ENCODE measurements at places on chromosomes 3 and 15.

- DNase-seq: no peak
These were observed 338.4 kb downstream of the FHIT start for GRCh38 chr3:60912876-60913275.

DNA sequence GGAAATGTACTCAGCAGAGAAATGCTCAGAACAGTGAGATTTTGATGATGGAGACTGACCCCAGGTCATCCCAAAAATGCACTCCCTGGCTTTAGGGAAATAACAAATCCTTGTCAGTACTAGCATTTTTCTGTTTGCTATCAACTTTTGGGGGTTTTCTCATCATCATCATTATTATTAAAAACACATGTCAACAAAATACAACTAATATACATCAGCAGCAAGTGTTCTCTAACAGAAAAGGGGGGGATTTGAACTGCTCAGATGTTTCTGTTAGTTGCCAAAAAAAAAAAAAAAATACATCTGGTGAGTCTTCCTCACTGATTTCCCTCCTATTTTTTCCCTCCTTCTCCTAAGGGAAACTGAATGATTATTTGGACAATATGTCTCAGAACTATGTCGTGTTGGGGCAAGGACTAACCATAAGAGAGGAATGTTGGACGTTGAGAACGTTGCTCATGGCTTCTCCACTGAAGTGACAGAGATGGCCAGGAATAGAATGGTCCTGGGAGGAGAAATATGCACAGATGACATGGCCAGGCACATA, 230.0 kb upstream of the MCTP2 start:
- no peak for DNase-seq

DNA sequence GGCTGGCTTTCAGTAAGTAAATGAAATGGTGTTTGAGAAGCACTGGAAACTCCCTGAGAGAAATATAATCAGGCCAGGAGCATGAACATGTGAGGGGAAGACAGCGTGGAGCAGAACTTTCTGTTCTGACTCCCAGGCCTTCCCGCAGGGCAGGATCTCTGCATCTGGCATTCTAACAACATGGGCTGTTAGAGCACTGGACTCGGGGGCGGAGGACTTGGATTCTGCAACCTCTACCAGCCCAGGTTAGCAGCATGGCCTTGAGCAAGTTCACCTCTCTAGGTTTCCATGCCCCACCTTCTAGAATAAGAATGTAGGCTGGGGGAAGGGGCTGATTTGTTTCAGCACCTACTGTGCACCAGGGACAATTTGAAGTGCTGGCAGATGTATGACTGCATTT, 12.5 kb upstream of the BFSP2 start:
- no peak for DNase-seq

DNA sequence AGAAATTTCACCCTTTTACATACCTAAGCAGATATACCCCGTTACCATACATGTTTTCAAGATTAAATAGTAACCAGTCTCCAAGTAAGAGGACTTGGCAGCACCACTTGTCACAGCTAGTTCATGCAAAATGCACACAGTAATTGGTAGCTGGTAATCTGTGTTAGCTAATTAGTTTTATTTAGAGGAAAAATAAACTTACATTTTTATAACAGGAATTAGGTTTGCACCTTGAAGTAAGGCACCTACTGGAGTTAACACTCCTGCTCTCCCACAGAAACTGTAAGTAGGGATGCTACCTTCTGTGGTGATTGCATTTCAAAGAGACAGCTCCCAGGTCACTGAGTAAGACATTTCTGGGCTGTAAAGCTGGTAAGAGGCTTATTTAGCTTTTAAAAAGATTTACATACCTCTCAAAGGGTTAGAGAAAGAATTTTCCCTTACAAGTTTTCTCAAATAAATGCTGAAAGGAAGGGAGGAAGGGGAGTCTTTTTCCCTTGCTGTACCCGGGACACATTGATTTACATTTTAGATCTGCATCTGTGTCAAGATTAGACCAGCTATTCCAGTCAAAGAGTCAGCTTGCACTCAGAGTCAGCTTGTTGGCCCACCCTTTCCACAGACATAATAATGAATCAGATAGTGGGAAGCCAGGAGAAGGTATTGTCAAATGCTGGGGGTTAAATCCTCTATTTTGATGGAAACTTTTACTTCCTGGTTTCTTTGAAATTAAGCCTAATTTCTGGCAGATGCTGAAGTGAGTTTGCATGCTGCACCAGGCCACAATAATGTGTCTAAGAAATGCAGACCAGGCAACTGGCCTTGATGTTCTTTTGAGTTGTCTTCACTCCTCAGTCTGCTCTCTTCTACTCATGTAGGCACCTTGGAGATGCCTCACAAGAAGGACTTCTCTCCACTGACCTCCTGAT, 77.6 kb upstream of the CHD2 start:
- no peak for DNase-seq

GRCh38 chr3:139112230-139112558, 67.5 kb upstream of the PRR23C start:
- no peak for DNase-seq

DNA sequence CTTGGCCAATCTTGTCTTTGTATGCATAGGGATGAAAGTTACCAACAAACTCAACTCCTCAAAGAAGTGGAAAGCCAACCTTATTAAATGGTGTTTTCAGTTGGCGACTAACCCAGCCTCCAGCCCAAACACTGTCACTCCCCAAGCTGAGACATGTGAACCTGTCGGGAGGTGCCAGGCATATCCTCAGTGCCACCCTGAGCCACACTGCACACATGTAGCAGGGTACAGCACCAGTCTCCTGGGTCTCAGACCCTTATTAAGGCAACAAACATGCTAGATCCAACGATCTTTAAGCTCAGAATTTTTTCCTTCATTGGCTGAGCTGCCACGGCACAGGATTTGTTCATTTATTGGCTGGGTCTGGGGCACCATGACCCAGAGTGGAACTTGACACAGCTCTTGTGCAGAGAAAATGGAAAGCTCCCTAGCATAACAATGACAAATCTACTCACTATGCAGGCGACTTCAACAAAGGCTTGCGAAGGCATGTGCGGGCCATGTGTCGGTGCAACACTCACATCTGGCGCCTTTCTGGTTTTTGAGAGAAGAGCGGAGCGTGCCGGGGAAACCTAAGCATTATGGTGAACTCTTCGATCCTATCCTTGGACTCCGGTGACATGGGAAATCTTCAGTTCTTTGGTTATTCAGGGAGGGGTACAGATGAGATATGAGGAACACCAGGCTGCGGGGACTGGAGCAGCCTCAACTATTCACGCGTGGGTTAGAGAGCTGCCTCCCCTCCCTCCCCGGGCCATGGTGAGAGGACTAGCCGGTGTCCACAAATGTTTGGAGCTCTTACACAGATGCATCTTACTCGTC, 190.1 kb downstream of the FAM43A start:
- no peak for DNase-seq

DNA sequence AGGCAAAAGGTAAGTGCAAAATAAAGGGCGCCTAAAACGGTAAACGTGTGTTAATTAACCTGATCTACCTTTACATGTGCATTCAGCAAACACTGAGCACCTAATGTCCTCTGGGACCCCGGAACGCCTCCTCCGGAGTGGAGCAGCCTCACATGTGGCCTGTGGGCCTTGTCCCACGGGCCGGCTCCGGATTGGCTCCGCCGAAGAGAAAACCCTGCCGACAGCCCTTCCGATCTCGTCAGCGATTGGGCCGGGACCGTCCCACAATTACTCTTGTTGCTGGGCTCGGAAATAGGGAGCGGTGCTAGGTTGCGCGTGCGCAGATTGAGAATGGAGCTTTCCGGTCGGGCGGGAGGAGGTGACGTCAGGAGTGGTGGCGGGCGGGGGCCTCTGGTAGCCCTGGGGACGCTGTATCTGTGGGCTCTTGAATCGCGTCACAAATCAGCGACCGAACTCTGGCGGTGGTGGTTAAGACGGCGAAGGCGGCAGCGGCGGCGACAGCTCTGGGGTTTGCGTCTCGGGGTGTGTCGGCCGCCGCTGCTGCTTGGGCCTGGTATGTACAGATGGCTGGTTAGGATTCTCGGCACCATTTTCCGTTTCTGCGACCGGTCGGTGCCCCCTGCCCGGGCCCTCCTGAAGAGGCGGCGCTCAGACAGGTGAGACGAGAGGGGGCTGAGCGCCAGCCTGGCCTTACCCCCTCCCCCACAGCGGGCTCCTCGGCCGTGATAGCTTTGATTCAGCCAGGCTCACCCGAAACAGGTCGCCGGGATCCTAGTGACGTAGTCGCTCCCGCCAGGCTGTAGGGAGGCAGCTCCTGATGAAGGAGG, at the start of gene SENP2:
Gene SENP2, plus strand, starts transcription at position 437 of the 827 bp plus-strand sequence. Its CDS starts 119 bp downstream, at position 556.
- peak; percentile 100 for DNase-seq

DNA sequence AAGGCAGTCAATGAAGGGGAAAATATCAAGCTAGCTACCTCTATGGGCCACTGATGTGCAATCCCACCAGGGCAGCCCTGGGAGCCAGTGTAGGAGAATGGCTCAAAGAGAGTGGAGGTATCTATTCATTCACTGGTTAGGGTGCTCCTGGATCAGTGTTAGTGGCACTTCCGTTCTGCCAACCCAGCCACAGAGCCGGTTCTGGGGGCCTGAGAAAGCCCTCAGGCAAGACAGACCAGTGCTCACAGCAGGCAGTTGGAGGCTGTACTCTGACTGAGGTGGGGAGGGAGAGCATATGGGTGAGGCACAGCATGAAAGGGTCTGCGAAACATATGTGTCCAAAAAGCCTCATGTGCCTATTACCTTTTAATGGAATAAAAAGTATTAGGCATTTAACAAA, 109.3 kb downstream of the KCNMB2 start:
- DNase-seq: no peak

DNA sequence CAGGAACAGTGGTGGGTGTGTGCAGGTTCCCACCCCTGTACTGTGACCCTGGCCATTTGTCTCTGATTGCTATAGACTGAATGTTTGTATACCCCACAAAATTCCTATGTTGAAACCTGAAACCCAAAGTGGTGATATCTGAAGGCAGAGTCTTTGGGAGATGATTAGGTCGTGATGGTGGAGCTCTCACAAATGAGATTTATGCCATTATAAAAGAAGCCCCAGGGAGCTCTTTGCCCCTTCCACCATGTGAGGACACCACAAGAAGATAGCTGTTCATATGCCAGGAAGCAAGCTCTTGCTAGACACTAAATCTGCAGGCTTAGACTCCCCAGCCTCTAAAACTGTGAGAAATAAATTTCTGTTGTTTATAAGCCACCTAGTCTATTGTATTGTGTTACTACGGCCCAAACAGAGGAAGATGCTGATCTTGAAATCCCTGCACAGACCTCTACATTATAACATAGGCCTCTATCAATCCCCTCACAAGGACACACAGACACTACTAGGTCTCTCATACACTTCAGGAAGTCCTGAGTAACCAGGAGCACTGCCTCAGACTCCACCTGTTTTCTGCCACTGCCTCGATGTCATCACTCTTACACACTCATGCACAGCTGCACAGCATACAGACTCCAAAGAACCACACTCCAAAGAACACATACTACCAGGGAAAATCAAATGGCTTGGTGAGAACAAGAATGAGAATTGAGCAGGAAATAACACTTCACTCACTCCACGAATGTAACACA, 14.7 kb downstream of the IGSF11 start:
- no peak for DNase-seq

- DNase-seq: no peak
These were observed 844.3 kb upstream of the NR2F2 start for GRCh38 chr15:95486224-95486623.

DNA sequence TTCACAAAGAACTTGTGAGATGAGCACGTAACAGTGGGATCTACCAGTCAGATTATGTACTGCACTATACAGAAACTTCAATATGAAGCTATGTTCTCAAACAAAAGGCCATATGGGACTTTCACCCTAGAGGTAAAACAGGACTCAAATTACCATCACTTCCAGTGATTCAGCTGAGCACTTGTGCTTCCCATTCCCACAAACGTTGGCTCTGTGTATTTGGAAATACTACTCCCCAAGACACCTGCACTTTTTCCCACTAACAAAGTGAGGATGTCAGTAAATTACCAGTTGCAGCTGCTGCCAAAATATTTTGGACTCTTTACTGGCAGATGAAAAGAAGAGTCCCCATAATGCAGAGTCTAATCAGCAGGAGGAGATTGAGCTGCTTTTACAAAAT, 1570.1 kb downstream of the SI start:
- no peak for DNase-seq

GRCh38 chr3:126127452-126127851, 43.5 kb upstream of the SLC41A3 start:
- DNase-seq: no peak

DNA sequence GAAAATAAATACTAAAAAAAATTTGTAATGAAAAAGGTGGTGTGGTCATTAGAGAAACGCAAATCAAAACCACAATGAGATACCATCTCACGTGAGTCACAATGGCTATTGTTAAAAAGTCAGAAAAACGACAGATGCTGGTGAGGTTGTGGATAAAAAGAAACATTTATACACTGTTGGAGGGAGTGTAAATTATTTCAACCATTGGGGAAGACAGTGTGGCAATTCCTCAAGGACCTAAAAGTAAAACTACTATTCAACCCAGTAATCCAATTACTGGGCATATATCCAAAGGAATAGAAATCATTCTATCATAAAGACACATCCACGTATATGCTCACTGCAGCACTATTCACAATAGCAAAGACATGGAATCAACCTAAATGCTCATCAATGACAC, 120.3 kb downstream of the MYO9A start:
- no peak for DNase-seq

DNA sequence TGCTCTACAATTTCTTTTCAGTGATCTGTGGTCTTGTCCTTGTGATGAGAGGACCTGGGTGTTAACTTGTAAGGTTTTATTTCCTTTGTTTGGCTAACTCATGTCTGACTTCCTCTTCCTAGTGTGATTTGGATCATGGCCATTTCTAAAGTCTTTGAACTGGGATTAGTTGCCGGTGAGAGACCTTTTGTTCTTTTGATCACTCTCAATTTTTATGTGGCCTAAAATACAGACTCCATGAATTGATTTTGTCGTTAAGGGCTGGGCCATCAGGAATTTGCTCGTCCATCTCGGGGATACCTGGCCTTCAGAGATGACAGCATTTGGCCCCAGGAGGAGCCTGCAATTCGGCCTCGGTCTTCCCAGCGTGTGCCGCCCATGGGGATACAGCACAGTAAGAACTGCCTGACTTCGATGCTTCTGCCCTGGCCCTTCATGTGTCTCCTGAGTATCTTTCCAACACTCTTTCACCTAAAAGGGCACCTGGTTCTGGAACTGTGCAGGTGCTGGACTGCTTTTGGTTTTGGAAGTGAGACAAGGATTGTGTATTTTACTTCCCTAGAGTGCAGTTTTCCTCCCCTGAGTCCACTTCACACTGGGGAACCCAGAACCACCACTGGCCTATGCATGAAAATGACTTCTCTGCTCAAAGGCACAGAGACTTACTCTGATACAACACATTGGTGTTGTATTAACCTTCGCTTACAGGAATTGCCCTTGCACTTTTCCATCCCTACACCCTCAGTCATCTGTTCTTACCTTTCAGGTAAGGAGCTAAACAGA, 13.1 kb upstream of the LRRC2 start:
- DNase-seq: no peak

DNA sequence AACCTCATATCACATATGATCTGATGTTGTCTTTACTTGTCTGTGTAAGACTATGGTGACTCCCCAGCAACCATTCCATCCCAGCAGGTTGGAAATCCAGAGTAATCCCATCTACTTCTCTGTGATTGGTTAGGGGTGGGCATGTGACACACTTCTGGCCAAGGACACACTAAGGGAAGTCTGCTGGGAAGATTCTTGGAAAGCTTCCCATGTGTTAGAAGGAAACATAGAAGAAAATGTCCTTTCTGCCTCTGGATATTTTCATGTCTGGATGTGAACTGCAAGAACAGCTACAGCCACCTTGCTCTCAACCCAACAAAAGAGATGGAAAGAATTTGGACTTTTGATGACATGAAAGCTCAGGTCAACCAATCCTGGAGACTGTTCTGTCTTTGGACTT, 2.6 kb upstream of the UBE2Q2 start:
- DNase-seq: no peak
